ENCODE measurements at places on chromosomes 6 and 20. TPM values are rescaled to one million over a fixed set of nuclear protein-coding genes. Genes with fewer than 3 reads are reported as not detected.
A peak's percentile ranks its signal among the peaks of the same experiment; 100 is the strongest.

FAM162B gene
- not detected for total RNA-seq

ATG5 gene
- 68.7 TPM for total RNA-seq

EPHA7 gene
- total RNA-seq, result not detected

CLDN20 gene
- not detected for total RNA-seq

RALGAPB gene
- total RNA-seq, result 17.6 TPM

RIOK1 gene
- total RNA-seq, result 23.8 TPM

DNA sequence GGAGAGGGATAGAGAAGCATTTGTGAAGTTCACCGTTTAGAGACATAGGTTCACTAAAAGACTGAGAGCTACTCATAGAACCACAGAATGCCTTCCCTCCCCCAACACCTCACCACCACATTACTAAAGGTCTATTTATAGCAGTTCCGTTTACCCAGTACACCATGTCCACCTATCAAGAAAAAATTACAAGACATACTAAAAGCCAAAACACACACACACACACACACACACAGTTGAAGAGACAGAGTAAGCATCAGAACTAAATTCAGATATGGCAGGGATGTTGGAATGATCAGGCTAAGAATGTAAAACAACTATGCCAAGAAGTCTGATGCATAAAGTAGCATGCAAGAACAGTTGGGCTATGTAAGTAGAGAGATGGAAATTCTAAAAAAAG lies 52.3 kb downstream of the SLC22A3 start:
- DNase-seq, result no peak
- H3K36me3 ChIP-seq, result no peaks in the 10 kb centered on the region
- H3K27me3 ChIP-seq, result no peaks in the 10 kb centered on the region
- no peak overlapping the region for H3K4me3 ChIP-seq
- H3K27ac ChIP-seq, result no peak overlapping the region
- no peaks in the 10 kb centered on the region for H3K4me1 ChIP-seq

- H3K27ac ChIP-seq, result no peak overlapping the region
- no peaks in the 10 kb centered on the region for H3K36me3 ChIP-seq
- H3K27me3 ChIP-seq, result no peaks in the 10 kb centered on the region
These were observed 27.0 kb upstream of the DTNBP1 start for GRCh38 chr6:15689586-15690482.

- H3K27me3 ChIP-seq, result no peaks in the 10 kb centered on the region
- H3K27ac ChIP-seq, result peak overlapping the region; percentile 41
- no peak for DNase-seq
- H3K4me3 ChIP-seq, result no peak overlapping the region
These were observed 42.8 kb downstream of the FNDC1 start for GRCh38 chr6:159212028-159212427.

DNA sequence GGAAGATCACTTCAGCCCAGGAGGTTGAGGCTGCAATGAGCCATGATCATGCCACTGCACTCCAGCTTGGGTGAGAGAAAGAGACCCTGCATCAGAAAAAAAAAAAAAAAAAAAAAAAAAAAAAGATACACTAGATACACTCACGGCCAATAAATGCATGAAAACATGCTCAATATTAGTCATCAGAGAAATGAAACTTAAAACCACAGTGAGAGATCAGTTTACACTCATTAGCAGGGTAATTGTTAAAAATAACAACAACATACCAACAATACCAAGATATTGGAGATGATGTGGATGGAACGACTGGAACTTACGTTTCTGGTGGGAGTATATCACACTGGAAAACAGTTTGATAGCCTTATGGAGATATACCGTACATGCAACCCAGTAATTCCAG lies 29.9 kb downstream of the HS3ST5 start:
- H3K4me1 ChIP-seq, result no peaks in the 10 kb centered on the region
- H3K27ac ChIP-seq, result no peak overlapping the region

Measured in SJSA1 (cell line).